Type B pancreatic cell (in vitro differentiated cells): ENCODE measurements at places on chromosomes 12 and 14. TPM values are rescaled to one million over a fixed set of nuclear protein-coding genes. Genes with fewer than 3 reads are reported as not detected.
A peak's percentile ranks its signal among the peaks of the same experiment; 100 is the strongest.

The VRTN gene
- total RNA-seq = not detected in 2 replicates

GRCh38 chr12:41055875-41056577 lies 132.1 kb upstream of the PDZRN4 start:
- no peak for DNase-seq

DNA sequence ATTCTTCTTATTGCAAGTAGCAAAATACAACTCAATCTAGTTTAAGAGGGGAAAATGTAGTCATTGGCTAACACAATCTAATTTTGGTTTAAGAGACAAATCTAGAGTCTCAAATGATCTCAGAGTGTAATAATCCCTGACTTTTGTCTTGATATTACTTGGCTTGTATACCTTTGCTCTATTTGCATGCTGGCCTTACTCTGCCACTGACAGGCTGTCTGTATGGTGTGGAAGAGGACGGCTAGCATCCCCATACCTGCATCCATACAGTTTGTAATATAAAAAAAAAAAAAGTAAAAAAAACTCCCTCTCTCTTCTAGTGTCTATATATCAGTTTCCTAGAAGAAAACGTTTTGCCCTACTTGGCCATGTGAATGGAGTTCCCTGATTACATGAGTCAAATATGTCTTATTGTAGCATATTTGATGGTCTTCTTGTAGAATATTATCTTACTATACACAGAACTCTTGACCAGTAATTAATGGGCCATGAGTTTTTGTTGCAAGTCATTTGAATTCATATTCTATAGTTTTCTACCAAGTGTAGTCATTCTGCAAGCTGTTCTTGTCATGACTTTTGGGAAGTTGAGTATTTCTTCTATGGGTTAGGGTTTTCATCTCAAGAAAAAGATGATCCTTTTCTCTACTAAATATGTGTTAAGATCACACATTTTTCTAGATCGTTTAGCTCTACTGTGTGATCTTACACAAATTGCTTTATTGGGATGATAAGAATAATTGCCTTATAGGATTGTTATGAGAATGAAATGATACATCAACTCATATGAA lies 8.2 kb downstream of the HIF1A start:
- DNase-seq = no peak

DNA sequence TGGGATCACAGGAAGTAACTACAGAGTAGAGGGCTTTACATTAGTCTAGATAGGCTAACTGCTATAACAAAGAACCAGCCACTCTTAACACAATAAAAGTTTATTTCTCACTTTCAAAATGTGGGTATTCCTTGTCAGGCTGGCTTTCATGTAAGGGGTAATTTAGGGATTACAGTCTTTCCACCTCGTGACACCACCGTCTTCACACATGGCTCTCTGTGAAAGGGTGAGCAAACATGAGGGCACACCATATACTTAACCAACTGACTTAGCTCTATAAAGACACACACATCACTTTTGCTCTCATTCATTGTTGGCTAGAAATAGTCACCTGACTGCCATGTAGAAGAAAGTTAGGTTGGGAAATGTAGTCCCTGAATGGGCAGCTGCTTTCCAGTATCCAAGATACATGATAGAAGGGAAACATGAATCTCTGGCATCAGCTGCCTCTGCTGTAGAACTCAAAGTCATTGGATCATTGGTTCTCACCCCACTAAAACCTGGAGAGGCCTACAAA lies 66.1 kb upstream of the CRY1 start:
- no peak for DNase-seq

The CFAP54 gene
- total RNA-seq = 0.93 and 8.9 TPM in 2 replicates

The MEG3 gene
- total RNA-seq = 0.68 and 0.74 TPM in 2 replicates

DNA sequence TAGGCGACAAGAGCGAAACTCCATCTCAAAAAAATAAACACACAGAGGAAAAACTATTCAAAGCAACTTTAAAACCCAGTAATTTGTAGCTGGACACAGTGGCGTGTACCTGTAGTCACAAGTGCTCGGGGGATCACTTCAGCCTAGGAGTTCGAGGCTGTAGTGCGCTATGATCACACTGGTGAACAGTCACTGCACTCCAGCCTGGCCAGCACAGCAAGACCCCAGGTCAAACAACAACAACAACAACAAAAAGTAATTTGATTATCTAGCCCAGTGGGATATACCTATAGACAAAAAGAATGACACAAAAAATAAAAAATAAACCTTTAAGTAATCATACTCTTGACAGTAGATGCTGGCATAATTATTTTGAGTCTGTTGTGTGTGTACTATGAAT lies 29.3 kb downstream of the STX2 start:
- no peak for DNase-seq

GRCh38 chr14:102948698-102949061 lies 26.2 kb downstream of the AMN start:
- DNase-seq = no peak

The CDKN3 gene
- total RNA-seq = 10.2 and 31.0 TPM in 2 replicates

DNA sequence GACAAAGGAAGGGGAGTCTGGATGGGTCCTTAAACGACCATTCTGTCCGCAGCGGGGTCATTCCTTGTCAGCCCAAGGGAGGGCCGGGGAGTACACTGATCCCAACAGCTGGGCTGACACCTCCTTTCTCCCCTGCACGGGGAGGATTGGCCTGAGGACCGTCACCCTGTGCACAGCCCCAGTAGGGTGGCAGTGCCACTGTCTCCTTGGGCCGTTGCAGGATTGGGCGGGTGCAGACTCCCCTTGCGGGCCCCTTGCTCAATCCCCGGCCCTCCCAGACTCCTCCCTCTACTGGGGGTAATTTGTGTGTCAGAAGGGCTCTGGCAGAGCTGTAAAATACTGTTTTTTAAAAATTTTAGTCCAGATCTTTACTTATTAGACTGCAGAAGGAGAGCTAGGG lies 12.6 kb upstream of the AMN start:
- DNase-seq = no peak

GRCh38 chr12:110280779-110281548 lies at the start of gene ATP2A2:
Gene ATP2A2 (plus strand): TSS chr12:110281247. CDS start chr12:110281790, 543 bp downstream.
- DNase-seq = peak; percentile 92

The LTBP2 gene
- 1.1 and 2.4 TPM in 2 replicates for total RNA-seq

The NKX2-1 gene
- 7.4 and 9.3 TPM in 2 replicates for total RNA-seq

GRCh38 chr12:77406219-77406905 lies 341.0 kb upstream of the E2F7 start:
- no peak for DNase-seq

DNA sequence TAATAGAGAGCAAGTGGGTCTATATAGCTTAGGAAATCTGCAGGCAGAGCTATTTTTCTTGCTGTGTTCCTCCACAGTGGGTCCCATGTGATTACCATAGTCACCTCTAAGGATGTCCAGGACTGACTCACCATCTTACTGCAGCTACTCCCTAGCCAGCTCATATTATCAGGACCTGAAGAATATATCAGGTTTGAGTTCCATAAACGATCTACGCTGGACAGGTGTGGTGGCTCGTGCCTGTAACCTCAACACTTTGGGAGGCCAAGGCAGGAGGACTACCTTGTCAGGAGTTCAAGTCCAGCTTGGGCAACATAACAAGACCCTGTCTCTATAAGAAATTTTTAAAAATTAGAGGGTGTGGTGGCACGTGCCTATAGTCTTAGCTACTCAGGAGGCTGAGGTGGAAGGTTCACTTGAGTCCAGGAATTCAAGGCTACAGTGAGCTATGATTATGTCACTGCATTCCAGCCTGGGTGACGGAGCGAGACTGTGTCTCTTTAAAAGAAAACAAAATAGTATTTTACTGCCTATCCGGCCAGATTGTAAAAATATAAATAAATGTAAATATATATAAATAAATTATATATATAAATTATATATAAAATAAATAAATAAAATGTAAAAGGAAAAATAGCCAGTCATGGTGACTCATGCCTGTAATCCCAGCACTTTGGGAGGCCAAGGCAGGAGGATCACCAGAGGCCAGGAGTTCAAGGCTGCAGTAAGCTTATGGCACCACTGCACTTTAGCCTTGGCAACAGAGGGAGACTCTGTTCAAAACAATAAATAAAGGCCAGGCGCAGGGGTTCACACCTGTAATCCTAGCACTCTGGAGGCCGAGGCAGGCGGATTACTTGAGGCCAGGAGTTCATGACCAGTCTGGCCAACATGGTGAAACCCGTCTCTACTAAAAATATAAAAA lies 6.9 kb upstream of the SPRYD4 start:
- DNase-seq = no peak

DNA sequence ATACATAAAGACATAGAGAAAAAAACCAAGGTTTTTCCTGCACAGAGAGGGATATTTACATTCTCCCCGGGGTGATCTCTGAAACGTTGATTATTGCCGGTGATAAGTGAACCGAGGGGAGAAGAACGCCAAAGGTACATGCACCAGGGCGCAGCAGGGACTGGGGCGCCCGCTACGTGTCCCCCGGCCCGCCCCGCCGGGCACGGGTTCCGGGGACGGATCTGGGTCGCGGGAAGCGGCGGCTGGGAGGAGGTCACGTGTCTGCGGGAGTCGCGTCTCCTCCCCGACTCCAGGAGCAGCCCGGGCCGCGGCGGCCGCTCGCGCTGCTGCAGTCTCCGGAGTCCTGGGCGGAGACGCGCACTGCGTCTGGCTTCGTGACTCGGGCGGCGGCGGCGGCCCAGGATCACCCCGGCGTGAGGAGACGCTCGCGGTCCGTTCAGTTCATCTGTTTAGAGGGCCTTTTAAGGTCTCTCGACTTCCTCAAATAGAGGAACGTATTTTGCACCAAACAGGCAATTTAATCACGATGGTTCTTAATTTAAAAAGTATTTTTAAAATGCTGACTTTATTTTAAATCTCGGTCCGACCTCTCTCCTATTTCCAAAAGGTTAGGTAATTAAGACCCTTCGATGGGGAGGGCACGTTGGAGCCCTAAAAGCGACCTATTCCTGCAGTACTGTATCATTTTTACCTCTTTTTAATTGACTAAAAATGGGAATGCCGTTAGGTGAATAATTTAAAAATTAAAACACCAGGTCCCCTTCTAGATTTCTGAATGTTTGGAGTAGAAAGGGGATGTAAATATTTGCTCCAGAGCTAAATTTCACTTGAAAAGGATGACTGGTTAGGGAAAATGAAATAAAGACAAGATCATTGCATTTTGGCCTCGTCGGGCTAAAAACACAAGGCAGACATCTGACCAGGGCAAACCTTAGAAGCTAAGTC lies 1.8 kb upstream of the BHLHE41 start:
- DNase-seq = peak; percentile 82

The KDM2B gene
- total RNA-seq = 36.9 and 51.7 TPM in 2 replicates

- no peak for DNase-seq
Measured at GRCh38 chr14:74685921-74686678, 26.8 kb downstream of the AREL1 start.

The RIN3 gene
- total RNA-seq = 11.3 and 12.9 TPM in 2 replicates

The LUM gene
- total RNA-seq = 32.8 and 49.5 TPM in 2 replicates

DNA sequence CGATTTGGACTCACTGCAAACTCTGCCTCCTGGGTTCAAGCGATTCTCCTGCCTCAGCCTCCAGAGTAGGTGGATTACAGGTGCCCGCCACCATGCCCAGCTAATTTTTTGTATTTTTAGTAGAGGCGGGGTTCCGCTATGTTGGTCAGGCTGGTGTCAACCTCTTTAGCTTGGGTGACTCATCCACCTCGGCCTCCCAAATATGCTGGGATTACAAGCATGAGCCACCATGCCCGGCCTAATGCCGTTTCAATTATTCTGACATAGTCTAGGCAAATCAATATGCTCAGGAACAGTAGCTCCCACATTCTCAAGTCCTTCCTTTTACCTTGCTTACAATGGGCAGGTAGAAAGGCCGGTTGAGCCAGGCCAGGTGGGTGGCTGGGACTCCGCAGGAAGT lies 82.0 kb upstream of the EEA1 start:
- no peak for DNase-seq

The JAG2 gene
- 16.5 and 37.1 TPM in 2 replicates for total RNA-seq

- DNase-seq = no peak
Measured at GRCh38 chr12:6372403-6373003, 2.9 kb downstream of the SCNN1A start.

The PLEKHD1 gene
- total RNA-seq = 0.12 and 0.48 TPM in 2 replicates

The TEDC1 gene
- total RNA-seq = 11.9 and 22.1 TPM in 2 replicates

The TPPP2 gene
- total RNA-seq = not detected in 2 replicates

- no peak for DNase-seq
Measured at GRCh38 chr12:19518209-19518608, 78.9 kb downstream of the AEBP2 start.

The SYNDIG1L gene
- total RNA-seq = 0.36 and 0.71 TPM in 2 replicates

DNA sequence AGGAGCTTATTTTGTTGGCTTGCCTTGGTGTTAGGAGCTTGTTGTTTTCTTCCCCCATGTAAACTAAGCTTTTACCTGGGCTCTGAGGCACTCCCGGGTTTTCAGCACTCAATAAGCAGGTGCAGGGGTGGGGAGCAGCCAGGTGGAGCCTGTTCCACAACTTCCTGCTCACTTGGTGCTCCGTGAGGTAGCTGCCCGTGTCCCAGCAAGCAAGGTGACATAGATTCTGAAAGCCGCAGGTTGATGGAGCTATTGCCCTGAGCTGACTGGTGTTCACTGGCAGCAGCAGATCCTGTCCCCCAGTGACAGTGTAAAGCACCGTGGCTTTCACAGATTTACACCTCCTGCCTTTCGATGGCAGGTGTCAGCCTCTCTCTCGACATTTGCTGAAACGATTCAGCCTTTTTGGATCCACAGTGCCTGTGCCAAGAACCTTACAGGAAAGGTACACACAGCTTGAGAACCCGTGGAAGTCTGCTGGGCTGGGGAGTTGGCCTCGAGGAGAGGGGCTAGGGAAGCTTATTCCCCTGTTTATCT lies 295.7 kb upstream of the FKBP4 start:
- DNase-seq = no peak

- no peak for DNase-seq
Measured at GRCh38 chr12:94080341-94081009, 67.9 kb upstream of the PLXNC1 start.

DNA sequence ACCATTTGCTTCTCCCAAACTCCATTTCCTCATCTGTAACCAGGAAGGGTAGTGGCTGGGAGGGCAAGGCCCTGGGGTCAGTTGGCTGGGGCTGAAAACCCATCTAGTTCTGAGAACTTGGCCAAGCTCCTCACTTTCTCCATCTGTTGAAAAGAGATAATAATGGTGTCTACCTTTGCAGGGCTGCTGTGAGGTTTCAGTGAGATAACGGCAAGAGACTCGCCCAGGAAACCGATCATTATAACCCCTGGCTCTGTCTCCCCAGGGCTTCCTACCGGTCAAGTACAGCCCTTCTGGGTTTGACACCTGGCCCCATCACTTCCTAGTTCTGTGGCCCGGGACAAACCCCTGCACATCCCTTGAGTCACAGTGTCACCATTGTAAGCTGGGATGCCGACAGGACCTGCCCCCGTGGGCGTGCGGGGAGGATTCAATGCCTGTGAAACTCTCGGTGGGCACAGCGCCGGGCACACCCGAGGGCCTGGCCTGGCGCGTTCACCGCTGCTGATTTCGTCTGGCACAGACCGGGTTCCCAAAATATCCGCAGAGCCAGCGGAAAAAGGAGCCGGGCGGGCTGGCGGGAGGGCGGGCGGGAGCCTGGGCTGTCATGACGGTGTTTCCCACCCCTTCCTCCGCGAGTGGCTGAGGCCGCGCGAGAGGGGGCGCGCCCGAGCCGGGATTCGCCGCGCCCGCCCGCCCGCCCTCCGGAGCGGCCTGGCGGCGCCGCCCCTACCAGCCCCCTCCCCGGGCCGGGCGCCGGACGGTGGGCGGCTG lies 4.4 kb downstream of the KMT5A start:
- peak; percentile 78 for DNase-seq

The NINJ2 gene
- 1.2 TPM in 1 of 2 replicates, not detected in the other for total RNA-seq
